NCI-H460 (cell line): ENCODE measurements at places on chromosomes 3 and 15. TPM values are rescaled to one million over a fixed set of nuclear protein-coding genes. Genes with fewer than 3 reads are reported as not detected.

The FETUB gene
- total RNA-seq, result not detected in 2 replicates

The NPAP1 gene
- total RNA-seq, result not detected in 2 replicates

GRCh38 chr3:187165144-187165543 lies 25.8 kb upstream of the RPL39L start:
- DNase-seq, result peak; percentile 38

The ROPN1 gene
- not detected in 2 replicates for total RNA-seq

The P2RY12 gene
- not detected in 2 replicates for total RNA-seq
